ENCODE measurements at places on chromosomes 6 and 20.

GRCh38 chr6:24763578-24763977, 11.2 kb upstream of the GMNN start:
- DNase-seq = no peak

DNA sequence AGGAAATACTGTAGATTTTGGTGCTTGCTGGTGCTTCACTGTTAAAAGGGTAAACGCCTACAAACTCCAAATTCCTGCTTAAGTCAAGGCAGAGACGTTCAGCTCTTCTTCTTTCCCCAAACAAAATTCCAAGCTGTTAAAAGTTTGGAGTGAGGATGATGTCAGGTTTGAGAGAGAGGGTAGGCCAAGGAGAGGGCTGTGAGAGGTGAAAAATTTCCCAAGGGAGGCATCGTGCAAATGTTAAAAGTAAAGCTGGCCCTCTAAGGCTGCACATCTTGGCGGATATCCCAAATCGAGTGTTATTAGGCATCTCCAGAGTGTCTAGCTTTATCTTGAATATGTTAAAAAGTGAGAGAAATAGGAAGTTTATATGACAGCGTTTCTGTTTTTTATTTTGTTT, 651.8 kb downstream of the QKI start:
- no peak for DNase-seq

GRCh38 chr6:136961848-136962247, 39.7 kb downstream of the SLC35D3 start:
- no peak for DNase-seq

DNA sequence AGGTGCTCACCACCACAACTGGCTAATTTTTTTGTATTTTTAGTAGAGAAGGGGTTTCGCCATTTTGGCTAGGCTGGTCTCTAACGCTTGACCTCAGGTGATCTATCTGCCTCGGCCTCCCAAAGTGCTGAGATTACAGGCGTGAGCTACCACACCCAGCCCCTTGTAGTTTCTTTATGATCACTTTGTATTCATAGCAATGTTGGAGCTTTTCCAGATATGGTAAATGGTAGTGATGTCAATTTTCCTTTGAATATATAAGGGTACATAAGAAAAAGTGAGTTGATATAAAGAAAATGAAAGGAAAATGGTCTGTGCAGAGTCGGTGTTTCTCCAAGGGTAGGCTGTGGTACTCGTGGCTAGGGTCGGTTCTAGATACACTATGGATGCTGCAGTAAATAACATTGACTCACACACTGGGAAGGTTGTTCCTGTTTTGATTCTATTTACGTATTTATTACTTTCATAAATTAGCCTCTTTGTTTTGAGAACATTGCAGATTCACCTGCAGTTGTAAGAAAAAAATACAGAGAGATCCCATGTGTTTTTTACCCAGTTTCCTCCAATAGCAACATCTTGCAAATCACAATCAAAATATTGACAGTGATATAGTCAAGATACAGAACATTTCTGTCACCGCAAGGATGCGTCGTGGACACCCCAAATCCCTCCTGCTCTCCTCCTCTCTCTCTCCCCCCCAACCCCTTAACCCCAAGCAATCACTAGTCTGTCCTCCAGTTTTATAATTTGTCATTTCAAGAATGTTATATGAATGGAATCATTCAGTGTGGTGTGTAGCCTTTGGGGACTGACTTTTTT, 2.5 kb downstream of the ZNF831 start:
- DNase-seq = peak; percentile 51

- no peak for DNase-seq
These were observed 60.9 kb downstream of the C6orf58 start for GRCh38 chr6:127637830-127638409.

- DNase-seq = no peak
These were observed 13.6 kb downstream of the POU3F2 start for GRCh38 chr6:98847779-98848538.

DNA sequence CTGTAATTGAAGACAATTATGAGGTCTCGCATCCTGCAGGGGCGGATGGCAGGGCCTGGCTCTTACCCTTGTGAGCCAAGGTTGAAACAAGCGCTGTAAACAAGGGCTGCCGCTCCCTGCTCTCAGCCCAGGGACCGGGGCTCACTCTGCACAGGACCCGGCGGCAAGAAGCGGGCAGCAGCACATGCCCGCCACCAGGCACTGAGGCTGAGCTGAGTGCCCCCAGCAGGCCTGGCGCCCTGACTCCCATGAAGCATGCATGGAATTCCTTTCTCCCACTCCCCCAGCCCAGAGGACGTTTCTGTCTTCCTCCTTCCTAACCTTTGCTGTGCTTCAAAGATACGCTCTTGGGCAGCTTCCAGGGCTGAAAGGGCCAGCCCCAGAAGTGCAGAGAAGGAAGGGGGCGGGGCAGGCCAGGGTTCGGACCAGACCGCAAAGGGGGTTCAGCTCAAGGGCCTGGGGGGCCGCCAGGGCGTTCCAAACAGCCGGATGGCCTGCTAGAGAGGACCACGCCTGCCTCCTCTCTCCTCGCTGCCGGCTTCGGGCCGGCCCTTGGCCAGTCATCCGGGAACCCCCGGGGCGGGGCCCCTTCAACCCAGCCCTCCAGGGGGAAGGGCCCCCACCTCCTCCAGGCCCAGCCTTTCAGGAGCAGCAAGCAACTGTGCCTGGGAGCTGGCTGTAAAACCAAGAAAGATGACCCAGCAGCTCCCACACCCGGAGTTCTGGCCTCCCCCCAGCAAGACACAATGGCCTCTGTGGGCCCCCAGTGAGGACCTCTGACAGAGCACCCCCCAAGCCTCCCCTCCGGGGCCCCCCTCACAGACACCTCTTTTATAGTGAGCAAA, 109.9 kb downstream of the NOL4L start:
- DNase-seq = no peak

- no peak for DNase-seq
These were observed 49.7 kb upstream of the STK35 start for GRCh38 chr20:2051946-2052345.

- no peak for DNase-seq
These were observed 11.1 kb upstream of the ELOVL2 start for GRCh38 chr6:11055127-11055627.

DNA sequence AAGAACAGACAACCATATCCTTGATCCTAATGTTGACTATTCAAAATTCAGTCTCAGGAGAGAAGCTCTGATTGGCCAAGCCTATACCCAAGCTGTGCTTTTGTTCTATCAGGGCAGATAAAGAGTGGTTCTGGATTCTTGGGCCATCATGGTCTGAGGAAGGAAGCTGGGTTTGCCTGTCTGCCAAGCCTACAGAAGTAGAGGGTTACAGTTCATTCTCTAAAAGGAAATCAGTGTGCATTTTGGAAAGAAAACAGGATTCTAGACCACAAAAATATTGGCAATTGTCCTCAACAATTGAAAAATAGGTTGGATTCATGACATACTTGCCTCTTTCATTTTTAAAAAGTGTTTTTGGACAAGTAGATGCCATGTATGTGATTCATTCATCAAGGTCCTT, 145.4 kb upstream of the BMP2 start:
- DNase-seq = no peak

- no peak for DNase-seq
These were observed at the start of gene DEFB119 for GRCh38 chr20:31390490-31390889. TSS of gene DEFB119 (minus strand) at chr20:31390590. CDS start at chr20:31390483, 107 bp downstream.

GRCh38 chr6:139926711-139927110, 552.3 kb upstream of the CITED2 start:
- no peak for DNase-seq

- DNase-seq = peak; percentile 63
These were observed 3.6 kb upstream of the MATN4 start for GRCh38 chr20:45311589-45312211.

- DNase-seq = no peak
These were observed 217.0 kb downstream of the HAO1 start for GRCh38 chr20:7723284-7723683.

DNA sequence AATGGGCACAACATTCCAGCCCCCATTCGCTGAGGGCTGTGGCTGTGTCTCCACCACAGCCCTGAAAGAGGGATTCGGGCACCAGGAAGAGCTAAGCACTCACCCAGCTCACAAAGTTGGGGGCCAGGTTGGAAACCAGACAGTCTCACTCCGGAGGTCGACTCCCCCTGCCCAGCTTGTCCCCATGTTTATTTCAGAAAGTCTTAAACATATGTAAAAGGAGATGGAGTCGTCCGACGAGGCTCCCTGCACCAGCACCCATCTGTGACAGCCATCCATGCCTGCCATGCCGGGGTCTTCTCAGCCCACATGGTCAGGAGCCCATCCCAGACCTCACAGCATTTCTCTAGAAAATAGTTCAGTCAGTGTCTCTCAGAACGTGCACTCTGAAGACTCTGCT, 63.6 kb upstream of the STX16 start:
- no peak for DNase-seq

GRCh38 chr6:154166140-154166539, 127.1 kb downstream of the OPRM1 start:
- no peak for DNase-seq

DNA sequence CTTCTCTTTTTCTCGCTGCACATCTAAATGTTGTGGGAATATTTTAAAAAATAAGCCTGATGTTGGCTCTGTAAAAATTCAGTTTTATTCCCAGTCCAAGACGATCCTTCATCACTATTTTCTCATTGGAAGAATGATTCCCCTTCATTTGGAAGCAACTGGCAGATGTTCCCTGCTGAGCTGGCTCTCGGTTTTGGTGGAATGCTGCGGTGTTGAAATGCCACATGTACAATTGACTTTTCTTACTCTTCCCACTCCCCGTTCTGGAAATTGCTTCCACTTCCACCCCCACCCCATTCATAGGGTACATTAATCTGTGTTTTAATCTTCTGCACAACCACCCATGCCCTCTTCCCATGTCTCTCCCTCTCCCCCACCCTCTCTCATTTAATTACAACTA, 496.3 kb upstream of the MAP3K7 start:
- DNase-seq = no peak

GRCh38 chr20:60021104-60021503, 62.9 kb downstream of the CDH26 start:
- DNase-seq = no peak

DNA sequence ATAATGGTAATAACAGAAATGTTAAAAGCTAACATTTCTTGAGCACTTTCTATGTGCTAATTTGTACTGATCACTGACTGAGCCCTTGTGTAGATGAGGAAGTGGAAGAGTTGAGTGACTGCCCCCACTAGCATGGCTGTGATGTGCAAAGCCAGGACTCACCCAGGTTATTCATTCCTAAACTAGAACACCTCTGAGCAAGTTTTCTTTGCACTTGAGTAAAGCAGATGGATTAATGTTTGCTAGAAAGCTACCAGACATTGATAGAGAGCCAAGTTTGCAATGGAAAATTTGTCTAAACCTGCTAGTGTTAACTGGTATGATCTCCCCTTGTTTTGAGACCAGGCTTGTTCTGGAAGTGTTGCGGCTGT, 467.4 kb upstream of the PLCB4 start:
- DNase-seq = no peak

DNA sequence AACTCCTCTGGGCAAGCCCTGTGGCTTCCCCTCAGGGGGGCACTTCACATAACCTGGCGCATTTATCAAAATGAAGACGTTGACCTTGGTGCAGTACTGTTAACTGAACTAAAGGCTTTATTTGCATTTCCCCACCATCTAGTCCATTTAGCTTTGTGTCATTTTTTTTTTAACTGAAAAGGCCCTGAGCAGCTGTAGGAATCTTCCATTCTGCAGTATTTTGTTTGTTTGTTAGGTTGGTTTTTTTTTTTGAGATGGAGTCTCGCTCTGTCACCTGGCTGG, 10.7 kb downstream of the TMEM181 start:
- no peak for DNase-seq

DNA sequence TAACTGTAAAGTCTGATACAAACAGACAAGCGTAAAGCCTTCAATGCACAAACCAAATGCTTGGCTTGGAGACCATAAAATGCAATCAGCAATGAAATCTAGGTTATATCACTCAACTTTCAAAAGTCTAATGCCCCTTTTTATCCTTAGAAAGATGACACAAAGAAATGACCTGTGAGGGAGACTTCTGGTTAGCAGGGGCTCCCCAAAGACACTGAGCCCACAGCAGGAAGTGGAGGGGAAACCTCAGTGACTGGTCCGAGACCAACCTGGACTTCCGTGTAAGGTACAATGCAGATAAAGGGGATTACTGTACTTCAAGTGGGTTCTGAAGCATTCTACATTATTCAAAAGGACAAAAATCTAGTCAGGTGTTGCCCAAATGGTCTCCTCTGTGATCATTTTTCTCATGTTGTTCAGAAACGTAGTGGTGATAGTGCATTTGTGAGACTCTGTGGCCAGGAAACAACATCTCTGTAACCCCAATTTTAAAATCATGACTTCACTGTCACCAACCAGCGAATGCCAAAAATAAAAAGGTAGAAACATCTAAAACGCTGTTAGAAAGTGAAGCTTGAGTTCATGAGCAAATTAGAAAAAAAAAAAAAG, 88.2 kb downstream of the HIVEP2 start:
- peak; percentile 38 for DNase-seq

DNA sequence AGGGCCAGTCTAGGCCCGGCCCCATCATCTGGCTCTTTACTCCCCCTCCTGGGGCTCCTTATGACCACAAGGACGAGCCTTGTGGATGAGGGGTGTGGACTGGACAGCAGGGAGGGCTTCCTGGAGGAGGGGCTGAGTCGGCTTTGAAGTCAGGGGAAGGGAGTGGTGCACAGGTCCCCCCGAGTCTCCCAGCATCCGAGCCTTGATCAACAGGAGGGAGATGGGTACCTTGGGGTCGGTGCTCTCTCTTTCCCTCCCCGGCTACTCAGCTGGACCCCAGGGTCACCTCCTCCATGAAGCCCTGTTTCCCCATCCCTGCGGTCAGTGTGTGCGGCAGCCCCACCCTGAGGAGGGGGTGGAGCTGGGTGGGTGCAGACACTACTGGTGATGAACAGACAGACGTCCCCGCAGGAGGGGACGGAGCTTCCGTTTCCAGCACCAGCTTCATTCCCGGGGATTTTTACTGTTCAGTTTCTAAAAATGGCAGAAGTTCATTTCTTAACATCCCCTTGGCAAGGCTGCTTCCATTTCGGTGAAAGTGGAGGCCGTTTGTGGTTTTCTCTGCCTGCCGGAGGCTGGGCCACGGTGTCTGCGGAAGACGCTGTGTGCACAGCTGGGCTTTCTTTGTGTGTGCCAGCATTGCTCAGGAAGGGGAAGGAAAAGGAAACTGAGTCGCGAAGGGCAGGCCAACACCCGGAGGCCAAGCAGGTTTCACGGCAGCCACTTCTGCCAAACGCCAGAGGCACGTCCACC, 19.6 kb downstream of the NTSR1 start:
- DNase-seq = peak; percentile 40

DNA sequence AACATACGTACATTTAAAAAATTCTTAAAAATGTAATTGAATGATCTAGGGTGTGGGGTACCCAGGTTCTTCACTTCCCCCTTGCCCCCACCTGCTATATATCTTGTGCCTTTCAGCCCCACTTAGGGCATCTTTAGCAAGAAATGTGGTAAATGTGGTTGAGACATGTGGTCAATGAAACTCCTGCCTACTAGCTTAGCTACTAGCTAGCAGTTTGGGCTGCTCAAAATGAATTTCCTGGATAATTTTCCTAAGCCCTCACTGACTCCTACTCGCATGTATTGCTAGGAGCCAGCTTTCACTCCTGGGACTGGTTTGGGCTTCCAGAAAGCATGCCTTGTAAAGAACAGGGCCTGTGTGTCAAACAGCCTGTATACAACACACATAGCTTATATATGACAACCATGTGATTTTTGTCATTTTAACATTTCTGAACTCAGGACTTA, 257.3 kb downstream of the ATXN1 start:
- DNase-seq = no peak
